ENCODE measurements at places on chromosomes 6 and 20. TPM values are rescaled to one million over a fixed set of nuclear protein-coding genes. Genes with fewer than 3 reads are reported as not detected.

- no peak for DNase-seq
These were observed 41.9 kb upstream of the ADGRF5 start for GRCh38 chr6:46963626-46964025.

GRCh38 chr6:149311293-149311692, 6.2 kb upstream of the TAB2 start:
- DNase-seq, result no peak

DNA sequence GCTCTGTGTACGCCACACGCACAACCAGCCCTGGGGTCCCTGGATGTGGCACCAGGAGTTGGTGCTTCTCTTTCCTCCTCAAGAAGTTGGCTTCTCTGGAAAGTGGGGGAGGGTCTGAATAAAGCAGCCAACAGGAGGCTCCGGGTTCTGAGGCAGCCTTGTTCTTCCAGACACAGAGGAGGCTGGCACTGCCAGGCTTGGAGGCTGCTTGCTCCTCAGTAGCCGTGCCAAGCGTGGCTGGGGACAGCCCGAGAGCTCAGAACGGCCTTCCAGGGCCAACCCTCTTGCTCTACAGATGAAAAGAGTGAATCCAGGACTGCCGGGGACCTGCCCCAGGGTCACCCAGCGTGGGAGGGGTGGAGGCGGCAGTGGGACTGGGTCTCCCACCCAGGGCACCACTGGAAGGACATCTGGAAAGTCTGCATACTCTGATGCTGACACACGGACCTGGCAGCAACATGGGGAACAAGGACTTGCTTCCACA, 70.4 kb downstream of the SLC22A23 start:
- DNase-seq, result no peak

DNA sequence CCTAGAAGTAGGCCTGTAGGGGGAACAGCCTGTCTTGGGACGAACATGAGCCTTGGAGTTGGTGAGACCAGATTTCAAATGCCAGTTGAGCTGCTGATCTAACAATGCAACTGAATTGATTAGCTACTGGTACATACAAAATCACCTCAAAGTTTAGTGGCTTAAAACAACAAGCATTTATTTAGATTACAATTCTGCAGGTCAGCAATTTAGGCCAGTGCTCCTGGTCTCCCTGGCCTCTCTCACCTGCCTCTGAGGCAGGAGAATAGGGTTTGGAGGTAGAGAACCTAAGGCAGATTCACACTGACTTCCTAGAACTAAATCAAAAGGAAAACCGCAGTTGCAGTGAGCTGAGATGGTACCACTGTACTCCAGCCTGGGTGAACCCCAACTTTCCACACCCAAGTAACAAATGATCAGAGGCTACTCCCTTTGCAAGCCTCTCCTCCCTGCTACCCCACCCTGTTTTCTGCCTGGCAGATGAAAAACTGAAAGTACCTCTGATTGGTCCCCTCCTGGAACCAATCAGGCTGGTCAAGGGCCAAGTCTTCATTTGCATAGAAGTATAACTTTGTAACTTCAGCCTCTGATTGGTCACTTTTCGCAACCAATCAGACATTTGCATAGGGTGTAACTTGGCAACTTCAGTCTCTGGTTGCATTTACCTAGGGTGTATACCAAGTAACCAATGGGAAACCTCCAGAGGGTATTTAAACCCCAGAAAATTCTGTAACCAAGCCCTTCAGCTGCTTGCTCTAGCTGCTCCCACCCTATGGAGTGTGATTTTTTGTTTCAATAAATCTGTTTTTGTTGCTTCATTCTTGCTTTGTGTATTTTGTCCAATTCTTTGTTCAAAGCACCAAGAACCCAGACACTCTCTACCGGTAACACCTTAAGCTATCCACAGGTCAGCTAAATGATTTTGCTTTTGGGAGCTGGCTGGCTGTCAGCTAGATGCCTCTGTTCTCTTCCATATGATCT, 8.1 kb upstream of the UBR2 start:
- DNase-seq, result no peak

DNA sequence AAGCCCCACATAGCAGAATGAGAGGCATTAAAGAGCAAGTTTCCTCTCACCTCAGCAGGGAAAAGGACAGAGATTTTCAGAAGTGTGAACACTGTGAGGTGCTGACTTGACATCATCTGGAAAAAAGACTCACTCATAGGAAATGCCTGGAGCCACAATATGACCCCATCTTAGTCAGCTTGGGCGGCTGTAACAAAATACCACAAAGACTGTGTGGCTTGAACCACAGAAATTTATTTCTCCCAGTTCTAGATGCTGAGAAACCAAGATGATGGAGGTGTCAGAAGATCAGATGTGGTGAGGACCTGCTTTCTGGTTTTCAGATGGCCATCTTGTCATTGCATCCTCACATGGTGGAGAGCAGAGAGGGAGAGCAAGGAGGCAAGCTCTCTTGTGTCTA, 253.1 kb downstream of the ADGB start:
- no peak for DNase-seq

DNA sequence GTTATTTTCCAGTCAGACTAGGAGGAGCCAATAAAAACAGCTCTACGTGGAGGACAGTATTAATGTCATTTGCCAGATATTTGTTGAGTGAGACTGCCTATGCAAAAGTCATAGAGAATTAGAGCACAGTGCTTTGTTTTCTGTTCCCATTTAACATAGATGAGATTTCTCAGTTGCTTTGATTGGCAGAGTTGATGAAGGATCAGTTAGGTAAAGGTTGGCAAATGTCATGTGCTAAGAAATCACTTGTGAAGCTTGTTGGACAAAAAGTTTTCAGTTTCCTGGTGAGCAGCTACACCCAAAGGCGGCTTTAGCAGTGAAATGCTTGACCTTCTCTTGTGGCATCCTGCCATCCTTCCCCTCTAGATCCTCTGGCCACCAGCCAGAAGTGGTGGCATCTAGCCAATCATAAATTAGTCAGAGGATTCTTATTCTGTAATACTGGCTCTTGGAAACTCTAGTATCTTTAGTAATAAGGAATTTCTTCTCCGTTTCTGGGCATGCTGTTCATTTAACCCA, 37.0 kb downstream of the BCKDHB start:
- peak; percentile 55 for DNase-seq

BPIFB4 gene
- total RNA-seq, result not detected

GRCh38 chr6:36623547-36624459, 29.6 kb downstream of the SRSF3 start:
- DNase-seq, result peak; percentile 41

- no peak for DNase-seq
These were observed 49.3 kb upstream of the KIF13A start for GRCh38 chr6:18036781-18037180.

All from skin of body (tissue), 3 donors.